ENCODE measurements at places on chromosomes 3 and 15. TPM values are rescaled to one million over a fixed set of nuclear protein-coding genes. Genes with fewer than 3 reads are reported as not detected.

GRCh38 chr3:37935290-37935668 lies 55.3 kb upstream of the VILL start:
- peaks cover 53% of the 10 kb centered on the region for H3K4me1 ChIP-seq
- peak overlapping the region; percentile 86 for H3K27ac ChIP-seq
- H3K36me3 ChIP-seq, result peaks cover 8% of the 10 kb centered on the region
- H3K27me3 ChIP-seq, result no peaks in the 10 kb centered on the region

- H3K27me3 ChIP-seq, result no peaks in the 10 kb centered on the region
- peak overlapping the region; percentile 82 for H3K27ac ChIP-seq
- H3K4me1 ChIP-seq, result peaks cover 77% of the 10 kb centered on the region
- H3K36me3 ChIP-seq, result peaks cover 73% of the 10 kb centered on the region
These were observed 76.2 kb downstream of the TGFBR2 start for GRCh38 chr3:30682434-30683155.

GRCh38 chr3:63508305-63508704 lies 144.2 kb upstream of the SNTN start:
- H3K36me3 ChIP-seq, result no peaks in the 10 kb centered on the region
- H3K4me3 ChIP-seq, result no peak overlapping the region
- DNase-seq, result no peak
- H3K4me1 ChIP-seq, result no peaks in the 10 kb centered on the region
- no peak overlapping the region for H3K27ac ChIP-seq

Gene CFAP44
- total RNA-seq, result 1.1 TPM

DNA sequence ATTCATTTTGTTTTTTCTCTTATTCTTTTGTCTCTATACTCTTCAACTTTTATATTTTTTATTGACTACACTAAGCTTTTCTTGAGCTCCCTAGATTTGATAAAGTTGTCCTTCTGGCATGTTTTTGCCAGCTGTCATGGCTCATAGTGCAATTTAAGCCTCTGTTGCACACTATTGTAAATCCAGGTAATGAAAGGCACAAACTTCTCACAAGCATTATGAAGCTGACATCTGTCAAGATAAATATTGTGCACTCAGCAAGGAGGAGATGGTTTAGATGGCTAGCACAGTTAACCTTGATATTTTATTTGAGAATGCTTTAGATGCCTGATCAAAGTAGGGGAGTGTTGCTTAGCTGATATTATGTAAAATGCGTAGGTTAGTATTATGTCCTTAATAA lies 1280.9 kb downstream of the NSUN3 start:
- no peaks in the 10 kb centered on the region for H3K27me3 ChIP-seq
- no peak for DNase-seq
- H3K4me1 ChIP-seq, result no peaks in the 10 kb centered on the region
- H3K36me3 ChIP-seq, result no peaks in the 10 kb centered on the region
- no peak overlapping the region for H3K4me3 ChIP-seq
- H3K27ac ChIP-seq, result no peak overlapping the region

- peaks cover 56% of the 10 kb centered on the region for H3K27me3 ChIP-seq
- H3K36me3 ChIP-seq, result no peaks in the 10 kb centered on the region
- no peak overlapping the region for H3K4me3 ChIP-seq
- H3K4me1 ChIP-seq, result no peaks in the 10 kb centered on the region
- no peak for DNase-seq
These were observed 77.5 kb upstream of the LINGO1 start for GRCh38 chr15:77710206-77710605.

DNA sequence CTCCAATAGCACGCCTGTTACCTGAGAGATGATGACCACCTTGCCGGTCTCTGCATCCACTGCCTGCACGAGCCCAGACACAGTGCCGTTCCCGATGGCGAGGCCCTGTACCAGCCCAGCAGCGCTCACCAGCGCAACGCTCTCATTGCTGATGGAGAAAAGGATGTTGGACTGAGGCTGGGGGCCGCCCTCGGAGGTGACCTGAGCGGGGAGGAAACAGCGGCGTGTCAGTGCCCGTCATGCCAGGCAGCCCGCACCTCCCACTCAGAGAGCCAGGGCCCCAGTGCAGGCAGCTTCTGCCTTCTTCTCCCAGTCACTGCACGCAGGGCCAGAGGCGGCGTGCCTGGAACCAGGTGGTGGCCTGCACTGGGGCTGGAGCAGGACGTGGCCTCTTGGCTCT lies 80.3 kb downstream of the NUP210 start:
- DNase-seq, result no peak
- no peaks in the 10 kb centered on the region for H3K36me3 ChIP-seq
- H3K27me3 ChIP-seq, result peaks cover 52% of the 10 kb centered on the region
- H3K4me3 ChIP-seq, result no peak overlapping the region
- no peak overlapping the region for H3K27ac ChIP-seq
- H3K4me1 ChIP-seq, result no peaks in the 10 kb centered on the region

- H3K27me3 ChIP-seq, result no peaks in the 10 kb centered on the region
- DNase-seq, result peak; percentile 95
- H3K4me1 ChIP-seq, result peaks cover 56% of the 10 kb centered on the region
- no peaks in the 10 kb centered on the region for H3K36me3 ChIP-seq
These were observed 26.1 kb upstream of the ZNF280D start for GRCh38 chr15:56759450-56759845.

- H3K27ac ChIP-seq, result no peak overlapping the region
- H3K4me3 ChIP-seq, result no peak overlapping the region
- no peaks in the 10 kb centered on the region for H3K4me1 ChIP-seq
- peaks cover 7% of the 10 kb centered on the region for H3K36me3 ChIP-seq
- DNase-seq, result no peak
- H3K27me3 ChIP-seq, result no peaks in the 10 kb centered on the region
These were observed 66.5 kb upstream of the PLXND1 start for GRCh38 chr3:129673012-129673411.

Gene NXPE3
- 42.5 TPM for total RNA-seq

- H3K4me3 ChIP-seq, result no peak overlapping the region
- peaks cover 7% of the 10 kb centered on the region for H3K4me1 ChIP-seq
- peaks cover under 1% of the 10 kb centered on the region for H3K27me3 ChIP-seq
- no peak overlapping the region for H3K27ac ChIP-seq
- no peaks in the 10 kb centered on the region for H3K36me3 ChIP-seq
- no peak for DNase-seq
These were observed 161.4 kb downstream of the CHST2 start for GRCh38 chr3:143280984-143281383.

Gene FHIT
- not detected for total RNA-seq

Gene NUSAP1
- 27.6 TPM for total RNA-seq

DNA sequence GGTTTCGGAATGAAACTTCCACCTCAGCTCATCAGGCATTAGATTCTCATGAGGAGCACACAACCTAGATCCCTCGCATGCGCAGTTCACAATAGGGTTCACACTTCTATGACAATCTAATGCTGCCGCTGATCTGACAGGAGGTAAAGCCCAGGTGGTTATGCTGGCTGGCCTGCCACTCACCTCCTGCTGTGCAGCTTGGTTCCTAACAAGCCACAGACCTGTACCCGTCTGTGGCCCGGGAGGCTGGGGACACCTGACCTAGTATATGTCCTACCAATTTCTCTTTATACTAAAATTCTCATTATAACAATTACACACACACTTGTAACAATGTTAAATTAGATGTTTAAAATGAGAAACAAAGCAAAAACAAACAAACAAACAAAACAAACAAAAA lies 172.2 kb downstream of the SLC9A9 start:
- peaks cover 6% of the 10 kb centered on the region for H3K4me1 ChIP-seq
- peaks cover 5% of the 10 kb centered on the region for H3K27me3 ChIP-seq
- no peaks in the 10 kb centered on the region for H3K36me3 ChIP-seq
- no peak overlapping the region for H3K4me3 ChIP-seq
- no peak overlapping the region for H3K27ac ChIP-seq

GRCh38 chr3:66498687-66499621 lies 1.9 kb downstream of the LRIG1 start:
- H3K36me3 ChIP-seq, result no peaks in the 10 kb centered on the region
- peak overlapping the region; percentile 86 for H3K4me3 ChIP-seq
- no peak overlapping the region for H3K27ac ChIP-seq
- H3K27me3 ChIP-seq, result peaks cover 17% of the 10 kb centered on the region

DNA sequence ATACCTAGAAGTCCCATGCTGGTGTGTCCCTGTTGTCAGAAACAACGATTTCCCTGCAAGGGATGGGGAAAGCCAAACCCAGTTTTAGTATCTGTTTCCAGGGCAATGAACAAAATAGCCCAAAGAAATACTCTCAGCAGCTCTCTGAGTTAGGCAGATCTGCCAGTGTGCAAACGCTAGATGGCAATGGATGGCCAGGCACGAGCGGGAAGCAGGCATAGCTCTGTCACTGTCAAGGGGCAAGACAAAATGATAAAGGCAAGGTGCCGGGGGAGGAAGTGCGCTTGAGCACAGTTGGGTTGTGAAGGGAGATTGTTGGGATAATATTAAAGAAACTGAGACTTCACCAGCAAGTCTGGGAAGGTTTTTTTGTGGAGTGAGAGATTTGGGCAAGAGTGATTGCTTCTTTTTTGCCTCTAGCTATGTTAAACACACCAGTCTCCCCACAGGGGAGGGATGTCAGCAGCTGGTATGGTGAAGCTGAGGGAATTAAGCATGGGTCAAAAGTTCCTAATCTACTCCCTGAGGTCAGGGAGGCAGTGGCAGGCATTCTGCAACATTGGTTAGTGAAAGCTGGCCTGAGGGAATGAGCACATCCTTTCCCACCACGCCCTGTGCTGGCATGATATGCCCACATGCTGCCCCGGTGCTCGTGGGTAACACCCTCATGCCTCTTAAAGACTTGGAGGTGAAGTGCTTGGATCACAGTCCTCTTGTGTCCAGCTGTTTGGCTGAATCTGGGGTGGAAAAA lies 117.5 kb downstream of the PDCD6IP start:
- H3K36me3 ChIP-seq, result no peaks in the 10 kb centered on the region
- H3K4me3 ChIP-seq, result no peak overlapping the region
- DNase-seq, result no peak
- peaks cover 14% of the 10 kb centered on the region for H3K4me1 ChIP-seq
- peaks cover 15% of the 10 kb centered on the region for H3K27me3 ChIP-seq

Gene TGM5
- total RNA-seq, result not detected

Gene ROBO2
- 0.36 TPM for total RNA-seq

Measured in HFFc6 (cell line).